ENCODE measurements at places on chromosomes 6 and 20.

DNA sequence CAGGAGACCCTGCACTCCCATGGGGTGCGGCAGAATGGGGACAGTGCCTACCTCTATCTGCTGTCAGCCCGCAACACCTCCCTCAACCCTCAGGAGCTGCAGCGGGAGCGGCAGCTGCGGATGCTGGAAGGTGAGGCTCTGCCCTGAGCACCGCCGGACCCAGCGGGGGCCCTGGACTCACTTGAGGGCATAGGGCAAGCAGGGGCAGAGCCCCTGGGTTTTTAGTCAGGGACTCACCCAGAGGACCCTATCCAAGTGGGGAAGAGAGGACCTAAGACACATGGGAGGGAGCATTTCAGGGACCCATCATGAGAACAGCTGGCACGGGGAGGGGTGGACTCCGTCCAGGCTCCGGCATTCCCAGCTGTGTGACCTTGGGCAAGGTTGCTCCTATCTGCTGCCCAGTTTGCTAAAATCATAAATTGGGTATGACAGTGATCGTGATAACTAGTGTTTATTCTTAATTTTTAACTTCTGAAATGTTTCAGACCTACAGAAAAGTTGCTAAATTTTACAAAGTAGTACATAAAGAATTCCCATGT lies 9.8 kb downstream of the RBCK1 start:
- DNase-seq, result no peak

DNA sequence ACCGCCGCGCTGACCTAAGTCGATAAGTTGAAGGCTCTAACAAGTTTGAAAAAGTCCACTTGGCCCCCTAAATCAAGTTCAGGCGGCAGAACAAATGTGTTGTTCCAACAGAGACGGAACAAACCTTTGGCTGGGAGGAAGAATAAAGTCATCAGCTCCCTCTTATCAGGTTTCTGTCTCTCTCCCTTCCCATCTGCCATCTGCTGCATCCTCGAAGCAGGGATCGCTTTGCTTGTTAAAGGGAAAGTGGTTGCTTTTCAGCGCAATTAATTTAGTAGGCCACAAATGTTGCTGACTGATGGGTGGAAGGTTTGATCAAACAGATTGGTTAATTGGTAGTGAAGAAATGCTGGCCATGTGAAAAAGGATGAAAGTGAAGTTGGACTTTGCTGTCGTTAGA lies 64.3 kb downstream of the CDH4 start:
- DNase-seq, result no peak

- no peak for DNase-seq
Measured at GRCh38 chr20:11776687-11777086, 141.0 kb upstream of the BTBD3 start.

DNA sequence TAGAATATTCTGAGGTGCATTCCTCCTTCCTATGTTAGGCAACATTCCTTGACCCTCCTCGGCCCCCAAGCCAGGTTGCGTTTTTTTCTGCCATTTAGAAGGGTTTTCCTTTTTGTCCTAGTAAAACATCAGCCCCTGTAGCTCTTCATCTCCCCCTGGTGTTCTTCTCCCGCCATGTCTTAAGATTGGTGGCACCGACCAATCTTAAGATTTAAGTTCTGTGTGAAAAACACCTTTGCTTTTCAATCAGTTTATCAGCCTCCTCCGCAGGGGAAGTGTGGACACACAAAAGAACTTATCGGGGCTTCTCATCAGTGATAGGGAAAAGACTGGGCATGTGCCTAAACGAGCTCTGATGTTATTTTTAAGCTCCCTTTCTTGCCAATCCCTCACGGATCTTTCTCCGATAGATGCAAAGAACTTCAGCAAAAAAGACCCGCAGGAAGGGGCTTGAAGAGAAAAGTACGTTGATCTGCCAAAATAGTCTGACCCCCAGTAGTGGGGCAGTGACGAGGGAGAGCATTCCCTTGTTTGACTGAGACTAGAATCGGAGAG lies 719 bp upstream of the EDN1 start:
- DNase-seq, result no peak

DNA sequence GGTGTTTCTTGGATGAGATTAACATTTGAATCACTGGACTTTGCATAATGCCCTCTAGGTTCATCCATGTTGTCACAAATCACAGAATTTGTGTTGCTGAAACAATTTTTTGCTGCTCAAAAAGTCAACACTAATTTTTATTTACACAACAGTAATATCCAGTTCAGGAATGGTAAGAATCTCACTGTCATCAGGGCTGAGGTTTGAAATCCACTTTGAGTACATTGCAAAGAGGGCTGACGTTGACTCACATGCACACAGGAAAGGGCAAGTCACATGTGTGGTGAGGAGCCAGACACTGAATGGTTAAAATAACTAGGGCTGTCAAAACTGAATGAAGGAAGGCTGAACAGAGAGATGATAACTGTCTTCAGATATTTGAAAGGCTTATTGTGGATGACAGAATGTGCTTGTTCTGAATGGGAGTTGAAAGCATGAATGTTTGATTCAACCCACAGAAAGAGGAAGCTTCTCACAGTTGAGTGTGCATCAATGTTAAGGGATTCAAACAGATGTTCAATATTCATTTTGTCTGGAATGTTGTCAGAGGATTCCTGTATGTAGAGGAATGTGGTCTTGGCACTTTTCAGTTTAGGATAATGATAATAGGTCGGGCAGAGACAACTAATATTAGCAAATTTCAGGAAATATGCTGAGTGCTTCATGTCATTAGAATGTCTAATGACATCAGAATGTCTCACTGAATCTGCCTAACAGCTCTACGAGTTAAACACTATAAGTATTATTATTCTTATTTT lies 3.6 kb upstream of the ADGRG6 start:
- DNase-seq, result no peak

DNA sequence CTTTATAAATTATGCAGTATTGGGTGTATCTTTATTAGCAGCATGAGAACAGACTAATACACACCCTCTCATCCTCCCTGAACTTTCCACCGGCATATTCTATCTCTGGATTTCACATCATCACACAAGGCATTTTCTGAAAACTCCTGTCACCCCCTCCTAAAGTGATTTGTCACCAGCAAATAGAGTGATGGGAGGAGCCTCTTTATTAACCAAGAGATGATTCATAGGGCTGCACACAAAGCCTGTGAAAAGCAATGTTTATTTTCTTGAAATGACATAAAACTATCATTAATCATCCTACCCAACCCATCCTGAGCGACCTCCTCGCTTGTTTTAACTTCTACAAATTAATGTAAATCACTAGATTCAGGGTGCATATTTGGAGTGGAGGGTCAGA lies 394.7 kb upstream of the SULF2 start:
- DNase-seq, result no peak

DNA sequence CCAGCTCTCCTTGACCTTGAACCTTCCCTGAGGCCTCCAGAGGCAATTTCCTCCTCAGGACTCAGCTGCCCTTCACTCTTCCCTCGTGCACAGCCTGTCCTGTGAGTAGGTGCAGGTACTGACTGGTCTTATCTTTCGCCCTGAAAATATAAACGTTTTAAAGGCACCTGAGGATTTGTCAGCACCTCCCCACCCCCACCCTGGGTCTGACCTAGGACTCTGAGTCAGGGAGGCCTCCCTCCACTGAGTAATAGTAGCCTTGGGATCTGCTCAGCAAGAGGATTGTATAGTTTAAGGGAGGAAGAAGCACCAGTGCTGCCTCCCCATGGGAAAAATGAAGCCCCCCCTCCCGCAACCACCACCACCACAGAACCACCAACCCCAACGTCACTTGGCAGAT lies 54.6 kb downstream of the PPARD start:
- no peak for DNase-seq

DNA sequence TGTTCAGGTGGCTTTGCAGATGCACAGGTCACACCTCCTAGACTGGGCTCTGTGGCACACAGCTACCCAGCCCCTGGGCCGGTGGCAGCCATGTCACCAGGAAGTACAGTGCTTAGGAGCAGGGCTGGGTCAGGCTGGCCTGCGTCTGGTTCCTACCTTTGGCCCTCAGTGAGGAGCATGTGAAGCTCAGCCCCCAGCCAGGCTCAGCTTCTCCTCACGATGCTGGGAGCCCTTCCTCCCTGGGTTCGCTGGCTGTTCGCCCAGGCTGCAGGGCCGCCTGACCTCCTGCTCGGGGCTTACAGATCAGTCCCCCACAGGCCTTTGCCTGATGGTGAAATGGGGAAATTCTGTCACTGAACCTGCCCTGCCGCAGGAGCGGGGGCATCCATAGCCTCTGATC lies 23.1 kb downstream of the SPATA2 start:
- DNase-seq, result no peak

- DNase-seq, result peak; percentile 16
Measured at GRCh38 chr6:36318690-36319435, 17.8 kb downstream of the BNIP5 start.

GRCh38 chr6:160188773-160189172 lies 67.2 kb downstream of the SLC22A1 start:
- no peak for DNase-seq

- DNase-seq, result no peak
Measured at GRCh38 chr20:47311967-47312681, 44.4 kb downstream of the ZMYND8 start.

GRCh38 chr20:48839154-48839917 lies 11.5 kb upstream of the PREX1 start:
- DNase-seq, result no peak

DNA sequence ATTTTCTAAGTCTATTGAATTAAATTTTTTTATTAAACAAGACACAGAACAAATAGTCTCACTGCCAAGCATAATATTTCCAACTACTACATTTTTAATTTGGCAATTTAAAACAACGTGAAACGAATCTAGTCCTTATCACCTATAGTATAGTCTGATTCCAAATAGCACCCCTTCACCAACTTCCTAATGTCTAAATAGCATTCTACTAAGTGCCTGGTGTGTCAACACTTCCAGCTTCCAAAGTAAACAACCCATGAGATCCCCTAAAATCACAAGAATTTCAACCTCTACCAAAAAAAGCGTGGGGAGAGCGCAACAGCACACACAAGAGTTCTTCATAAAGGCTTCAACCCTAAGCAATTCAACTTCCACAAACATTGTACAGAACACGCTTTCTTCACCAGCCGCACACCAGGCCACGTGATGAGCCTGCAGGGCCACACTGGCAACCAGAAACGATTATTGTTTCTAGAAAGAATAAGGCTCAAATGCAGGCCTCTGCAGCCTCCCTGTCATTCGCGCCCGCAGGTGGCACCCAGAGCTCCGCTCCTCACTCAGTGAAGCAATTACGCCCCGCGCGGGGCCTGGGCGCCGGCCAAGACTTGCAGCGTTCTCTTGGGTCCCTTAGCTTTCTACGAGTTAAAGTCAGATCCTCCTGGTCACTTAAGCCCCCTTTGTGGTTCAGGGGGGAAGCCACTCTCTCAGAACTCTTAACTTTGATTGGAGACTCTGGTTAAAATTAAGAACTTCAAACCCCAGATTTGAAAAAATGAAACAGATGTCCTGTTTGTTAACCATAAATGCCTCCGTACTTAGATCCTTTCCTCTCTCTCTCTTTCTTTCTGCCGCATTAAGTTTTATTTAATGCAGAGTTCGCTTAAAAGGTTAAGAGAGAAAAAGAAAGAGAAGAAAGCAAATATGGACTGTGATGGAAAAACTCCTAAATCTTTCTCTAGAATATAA lies 18.3 kb downstream of the SIM1 start:
- DNase-seq, result peak; percentile 88

GRCh38 chr20:50455656-50456451 lies 54.3 kb upstream of the PTPN1 start:
- no peak for DNase-seq

DNA sequence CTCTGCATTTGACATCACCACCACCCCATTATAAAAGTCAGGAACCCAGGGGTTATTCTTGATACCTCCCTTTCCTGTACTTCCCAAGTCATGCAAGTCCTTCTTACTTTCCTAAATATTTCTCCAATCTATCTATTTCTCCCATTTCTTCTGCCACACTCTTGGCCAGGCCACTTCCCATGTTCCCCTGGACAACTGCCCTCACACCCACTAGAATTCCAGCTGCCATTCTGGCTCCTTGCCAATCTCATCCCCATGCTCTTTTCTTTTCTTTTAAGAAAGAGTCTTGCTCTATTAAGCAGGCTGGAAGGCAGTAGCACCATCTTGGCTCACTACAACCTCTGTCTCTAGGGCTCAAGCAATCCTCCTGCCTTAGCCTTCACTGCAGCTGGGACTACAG lies 15.2 kb downstream of the DEFB132 start:
- DNase-seq, result no peak

DNA sequence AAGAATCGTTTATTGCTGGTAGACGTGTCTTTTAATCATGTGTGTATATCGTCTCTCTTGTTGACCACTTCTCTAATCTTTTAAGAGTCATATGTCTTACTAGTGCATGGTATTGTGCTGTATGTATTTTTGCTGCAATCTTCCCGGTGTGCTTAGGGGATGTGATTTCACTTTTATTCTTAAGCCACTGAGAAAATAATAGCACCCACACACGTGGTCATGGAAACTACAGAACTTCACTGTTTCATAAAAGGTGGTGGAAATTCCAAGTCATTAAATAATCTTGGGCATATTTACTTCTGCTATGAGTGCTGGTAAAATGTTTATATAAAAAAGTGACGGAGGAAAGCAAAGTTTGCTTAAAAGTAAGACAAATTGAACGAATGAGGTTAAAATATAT lies 3.0 kb upstream of the CDYL start:
- DNase-seq, result no peak

GRCh38 chr20:35711588-35712209 lies 12.5 kb downstream of the ROMO1 start:
- no peak for DNase-seq

GRCh38 chr20:38113401-38114325 lies 51.4 kb downstream of the TGM2 start:
- DNase-seq, result peak; percentile 30

GRCh38 chr6:31586599-31587281 lies 663 bp downstream of the LST1 start:
- DNase-seq, result no peak

- DNase-seq, result no peak
Measured at GRCh38 chr20:20480126-20480525, 112.2 kb downstream of the INSM1 start.

DNA sequence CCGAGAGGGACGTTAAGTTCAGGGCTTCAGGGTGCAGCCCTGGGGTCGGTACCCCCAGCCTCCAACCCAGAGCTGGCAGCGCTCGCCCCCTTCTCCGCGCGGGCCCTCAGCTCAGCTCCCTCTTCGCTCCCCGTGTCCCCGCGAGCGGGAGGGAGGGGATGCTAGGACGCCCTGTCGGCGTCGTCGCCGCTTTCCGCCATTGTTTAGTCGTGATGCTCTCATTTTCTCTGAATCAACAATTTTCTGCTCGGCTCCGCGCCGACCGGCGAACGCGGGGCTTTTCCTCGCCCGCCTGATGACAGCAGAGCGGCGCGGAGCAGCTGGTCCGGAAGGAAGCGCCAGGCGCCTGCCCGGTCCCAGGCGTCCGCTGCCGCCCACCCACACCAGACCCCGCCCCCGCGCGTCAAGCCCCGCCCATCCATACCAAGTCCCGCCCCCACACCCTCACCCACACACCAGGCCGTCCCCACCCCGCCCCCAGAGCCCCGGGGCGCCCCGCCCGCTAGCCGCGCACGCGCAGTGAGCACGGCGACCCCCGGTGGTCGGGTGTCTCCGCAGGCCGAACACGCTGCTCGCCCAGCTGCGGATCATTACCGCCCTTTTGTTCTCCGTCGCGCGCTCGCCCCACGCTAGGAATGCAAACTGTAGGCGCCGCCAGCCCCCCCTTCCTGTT lies 50.1 kb upstream of the SLC32A1 start:
- no peak for DNase-seq

All from SHP77 (cell line).